C1 segment of cervical spinal cord (tissue), 14 donors: ENCODE measurements at places on chromosomes 5 and 9.

GRCh38 chr5:68071736-68072135, 143.8 kb upstream of the PIK3R1 start:
- no peak for DNase-seq

DNA sequence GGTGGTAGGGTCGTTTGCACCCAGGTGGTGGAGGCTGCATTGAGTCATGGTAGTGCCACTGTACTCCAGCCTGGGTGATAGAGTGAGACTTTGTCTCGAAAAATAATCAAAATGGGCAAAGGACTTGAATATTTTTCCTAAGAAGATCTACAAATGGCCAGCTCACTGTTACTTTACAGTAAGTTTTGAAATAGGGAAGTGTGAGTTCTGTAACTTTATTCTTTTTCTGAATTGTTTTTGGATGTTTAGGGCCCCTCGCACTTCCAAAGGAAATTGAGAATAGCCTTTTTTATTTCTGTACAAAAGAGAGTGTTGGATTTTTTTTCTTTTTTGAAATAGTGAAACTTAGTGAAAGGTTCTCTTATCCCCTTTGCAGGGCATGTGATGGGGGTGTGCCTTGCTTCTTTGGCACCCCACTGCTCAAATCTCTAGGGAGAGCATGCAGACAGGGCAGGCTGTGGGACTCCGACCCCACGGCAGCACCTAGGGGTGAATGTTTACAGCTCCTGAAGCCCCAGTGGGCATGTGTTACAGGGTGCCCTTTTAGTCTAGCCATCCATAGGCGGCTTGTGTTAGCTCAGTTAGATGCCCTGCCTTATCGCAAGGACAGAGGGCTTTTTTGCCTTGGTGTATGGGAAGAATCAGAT, 33.3 kb downstream of the GPBP1 start:
- no peak for DNase-seq

GRCh38 chr5:56169281-56169680, 63.8 kb downstream of the ANKRD55 start:
- no peak for DNase-seq

GRCh38 chr9:14348123-14348372, 34.1 kb upstream of the NFIB start:
- DNase-seq = no peak

DNA sequence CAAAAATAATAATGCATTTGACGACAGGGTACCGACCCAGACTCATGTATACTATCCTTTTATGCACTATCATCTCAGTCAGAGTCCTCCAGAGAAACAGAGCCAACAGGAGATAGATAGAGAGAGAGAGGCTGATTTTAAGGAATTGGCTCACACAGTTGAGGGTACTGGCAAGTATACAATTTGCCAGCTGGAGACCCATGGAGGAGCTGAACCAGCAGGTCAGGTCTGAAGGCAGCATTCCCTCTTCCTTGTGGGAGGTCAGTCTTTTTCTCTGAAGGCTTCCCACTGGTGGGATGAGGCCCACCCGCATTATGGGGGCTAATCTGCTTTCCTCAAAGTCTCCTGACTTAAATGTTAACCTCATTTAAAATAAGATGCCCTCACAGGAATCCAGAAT, 17.3 kb upstream of the MED10 start:
- DNase-seq = no peak
